ENCODE measurements at places on chromosomes 12 and 14.

- no peak for DNase-seq
These were observed 475.1 kb downstream of the TRHDE start for GRCh38 chr12:72747111-72747849.

GRCh38 chr14:50791201-50791600 is 39.8 kb downstream of the NIN start:
- no peak for DNase-seq

DNA sequence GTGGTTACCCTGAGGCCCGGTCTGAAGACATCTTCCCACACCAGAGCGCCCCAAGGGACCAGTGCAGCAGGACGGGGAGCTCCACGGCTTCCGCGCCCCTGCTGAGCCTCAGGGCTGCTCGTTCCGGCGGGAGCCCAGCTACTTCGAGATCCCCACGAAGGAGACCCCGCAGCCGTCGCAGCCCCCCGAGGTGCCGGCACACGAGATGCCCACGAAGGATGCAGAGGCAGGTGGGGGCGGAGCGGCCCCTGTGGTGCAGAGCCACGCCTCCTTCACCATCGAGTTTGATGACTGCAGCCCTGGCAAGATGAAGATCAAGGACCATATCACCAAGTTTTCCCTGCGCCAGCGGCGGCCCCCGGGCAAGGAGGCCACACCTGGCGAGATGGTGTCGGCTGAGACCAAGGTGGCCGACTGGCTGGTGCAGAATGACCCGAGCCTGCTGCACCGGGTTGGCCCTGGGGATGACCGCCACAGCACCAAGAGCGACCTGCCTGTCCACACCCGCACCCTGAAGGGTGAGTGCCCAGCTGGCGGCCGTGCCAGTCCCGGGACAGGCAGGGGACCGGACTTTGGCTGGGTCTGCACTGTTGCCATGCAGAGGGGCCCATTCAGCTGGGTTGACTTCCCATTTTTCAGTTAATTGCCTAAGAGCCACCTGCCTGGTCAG is 18.1 kb downstream of the CEP170B start:
- no peak for DNase-seq

DNA sequence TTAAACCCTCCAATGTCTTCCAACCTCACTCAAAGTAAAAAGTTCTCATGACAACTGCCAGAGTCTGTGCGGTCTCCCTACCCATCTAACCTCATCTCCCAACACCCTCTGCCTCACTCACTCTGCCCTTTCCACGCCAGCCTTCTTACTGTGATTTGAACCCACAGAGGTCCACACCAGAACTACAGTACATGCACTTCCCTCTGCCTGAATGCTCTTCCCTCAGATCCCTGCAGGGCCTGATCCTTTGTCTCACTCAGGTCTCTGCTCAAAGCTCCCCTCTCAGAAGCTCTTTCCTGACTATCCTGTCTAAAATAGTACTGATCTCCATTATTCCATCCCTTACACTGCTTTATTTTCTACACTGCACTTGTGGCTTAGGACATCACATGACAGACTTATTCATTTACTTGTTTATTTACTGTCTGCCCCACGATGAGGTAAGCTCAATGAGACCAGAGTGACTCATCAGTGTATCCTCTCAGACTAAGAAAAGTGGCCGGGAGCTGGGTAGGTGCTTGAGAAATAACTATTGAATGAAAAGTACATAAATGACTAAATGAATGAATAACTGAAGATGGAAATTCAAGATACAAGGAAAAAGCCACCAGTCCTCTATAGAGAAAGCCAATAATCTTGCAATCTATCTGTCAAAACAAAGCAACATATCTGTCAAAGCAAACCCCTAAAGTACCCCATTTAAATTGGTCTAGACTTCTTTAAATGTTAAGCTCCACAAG is 17.1 kb downstream of the POMT2 start:
- DNase-seq: peak; percentile 92

GRCh38 chr12:80769553-80770140 is 52.9 kb downstream of the MYF5 start:
- no peak for DNase-seq

- no peak for DNase-seq
These were observed 136.4 kb downstream of the MDGA2 start for GRCh38 chr14:47539031-47539461.

DNA sequence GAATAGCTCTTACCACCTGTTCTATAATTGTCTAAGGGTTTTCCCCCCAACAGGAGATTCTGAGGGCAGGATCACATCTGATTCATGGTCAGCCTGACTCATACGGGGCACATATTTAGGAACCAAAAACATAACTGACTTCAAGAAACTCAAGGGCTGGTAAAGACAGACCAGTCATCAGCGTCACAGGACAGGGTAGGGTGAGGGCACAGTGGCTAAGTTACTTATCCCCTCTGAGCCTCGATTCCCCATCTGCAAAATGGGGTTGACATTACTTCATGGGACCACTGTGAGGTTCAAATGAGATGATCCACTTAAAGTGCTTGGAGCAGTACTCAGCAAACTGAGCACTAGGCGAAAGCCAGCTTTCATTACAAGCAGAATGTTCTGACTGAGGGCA is 606 bp downstream of the CINP start:
- DNase-seq: peak; percentile 31

- DNase-seq: peak; percentile 72
These were observed 873.1 kb upstream of the TMEM132C start for GRCh38 chr12:127393896-127394295.

GRCh38 chr12:121628536-121628935 is 2.2 kb downstream of the ORAI1 start:
- DNase-seq: no peak

- DNase-seq: no peak
These were observed 18.0 kb upstream of the RNASE10 start for GRCh38 chr14:20487396-20487725.

DNA sequence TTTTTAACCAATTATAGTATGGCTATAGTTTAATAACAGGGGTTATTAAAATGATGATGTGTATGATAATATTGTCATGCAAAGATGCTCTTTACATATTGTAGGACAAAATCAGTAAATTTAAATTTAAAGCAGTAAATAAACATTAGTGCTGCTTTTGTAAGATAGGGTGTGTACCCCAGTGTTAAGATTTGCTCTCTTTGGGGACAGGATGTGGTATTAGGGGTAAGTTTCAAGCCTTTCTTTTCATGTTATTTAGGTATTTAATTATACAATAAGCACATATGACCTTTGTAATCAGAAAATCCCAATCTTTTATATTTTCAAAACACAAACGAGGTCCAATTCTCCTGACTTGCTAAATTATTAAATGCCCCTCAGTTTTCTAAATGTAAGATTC is 39.7 kb upstream of the RPH3A start:
- no peak for DNase-seq

GRCh38 chr14:105092171-105093037 is 27.2 kb upstream of the GPR132 start:
- no peak for DNase-seq
